ENCODE measurements at places on chromosomes 11 and 22. TPM values are rescaled to one million over a fixed set of nuclear protein-coding genes. Genes with fewer than 3 reads are reported as not detected.

GRCh38 chr11:108571001-108571400 lies 22.6 kb downstream of the EXPH5 start:
- DNase-seq = no peak

DNA sequence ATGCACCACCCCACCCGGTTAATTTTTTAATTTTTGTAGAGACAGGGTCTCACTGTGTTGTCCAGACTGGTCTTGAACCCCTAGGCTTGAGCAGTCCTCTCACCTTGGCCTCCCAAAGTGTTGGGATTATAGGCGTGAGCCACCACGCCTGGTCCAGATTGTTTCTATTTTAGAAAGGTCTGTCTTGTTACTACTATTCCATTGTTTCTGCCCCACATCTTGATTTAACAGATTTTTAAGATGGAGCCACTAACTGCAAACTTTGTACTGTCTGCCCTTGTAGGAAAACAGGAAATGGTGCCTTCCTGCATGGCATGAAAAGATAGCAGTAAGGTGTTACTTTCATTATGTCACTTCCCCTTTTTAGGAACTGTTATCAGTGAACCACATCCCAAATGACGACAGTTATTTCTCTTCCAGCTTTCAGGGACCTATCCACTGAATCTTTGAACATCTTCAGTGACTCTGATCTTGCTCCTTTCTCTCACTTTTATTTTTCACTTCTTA lies 23.2 kb downstream of the TAF1D start:
- DNase-seq = no peak

GRCh38 chr22:43745783-43746356 lies 66.2 kb downstream of the EFCAB6 start:
- DNase-seq = no peak

The SLC37A2 gene
- 1.9 TPM for polyA plus RNA-seq

The KCNJ11 gene
- polyA plus RNA-seq = 3.5 TPM

DNA sequence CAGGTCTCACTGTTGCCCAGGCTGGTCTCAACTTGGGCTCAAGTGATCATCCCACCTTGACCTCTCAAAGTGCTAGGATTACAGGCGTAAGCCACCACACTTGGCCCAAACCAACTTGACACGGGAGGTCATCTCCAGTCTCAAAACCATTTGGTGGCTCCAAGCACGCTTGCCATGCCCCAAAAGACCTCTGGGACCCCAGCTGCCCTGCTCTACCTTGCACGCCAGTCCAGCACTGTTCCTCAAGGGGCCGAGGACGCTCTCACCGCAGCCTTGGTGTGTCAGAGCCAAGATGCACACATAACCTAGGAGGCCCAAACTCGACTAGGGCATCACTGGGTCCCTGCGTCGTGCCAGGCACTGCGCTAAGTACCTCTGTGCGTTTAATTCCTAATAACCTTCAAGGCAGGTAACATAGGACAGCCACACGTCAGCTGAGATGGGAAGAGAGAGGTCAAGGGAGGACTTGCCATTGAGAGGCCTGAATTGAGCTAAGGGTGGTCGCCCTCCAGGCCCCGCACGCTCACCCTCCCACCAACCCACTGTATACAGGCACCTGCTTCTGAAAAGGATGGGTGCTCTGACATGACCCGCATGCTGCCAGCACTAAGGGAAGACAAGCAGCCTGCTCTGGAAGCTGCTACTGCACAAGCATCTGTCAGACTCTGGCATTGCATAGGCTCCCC lies 4.6 kb upstream of the GAS2L1 start:
- DNase-seq = no peak

DNA sequence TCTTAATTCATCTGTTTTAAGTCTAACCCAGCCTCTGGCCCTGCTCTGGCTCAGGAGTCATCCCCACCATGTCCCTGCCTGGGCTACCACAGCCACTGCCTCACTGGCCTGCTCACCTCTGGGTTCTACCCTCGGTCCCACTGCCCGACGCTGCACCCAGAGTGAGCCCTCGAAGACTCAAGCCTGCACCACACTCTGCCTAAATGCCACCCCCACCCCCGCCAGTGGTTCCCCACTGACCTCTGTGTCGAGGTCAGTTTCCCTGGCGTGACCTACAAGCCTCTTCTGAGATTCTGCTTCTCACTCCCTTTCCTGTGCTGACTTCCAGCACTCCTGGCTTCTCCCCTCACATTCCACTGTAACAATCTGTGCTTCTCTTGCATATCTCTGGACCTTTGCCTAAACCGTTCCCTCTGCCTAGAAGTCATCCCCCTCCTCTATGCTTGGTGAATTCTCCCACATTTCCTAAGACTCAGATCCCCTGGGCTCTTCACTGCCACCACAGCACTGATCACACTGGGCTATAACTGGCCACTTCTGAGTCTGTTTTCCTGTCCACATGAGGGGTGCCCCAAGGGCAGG lies 12.5 kb upstream of the PDE2A start:
- no peak for DNase-seq

DNA sequence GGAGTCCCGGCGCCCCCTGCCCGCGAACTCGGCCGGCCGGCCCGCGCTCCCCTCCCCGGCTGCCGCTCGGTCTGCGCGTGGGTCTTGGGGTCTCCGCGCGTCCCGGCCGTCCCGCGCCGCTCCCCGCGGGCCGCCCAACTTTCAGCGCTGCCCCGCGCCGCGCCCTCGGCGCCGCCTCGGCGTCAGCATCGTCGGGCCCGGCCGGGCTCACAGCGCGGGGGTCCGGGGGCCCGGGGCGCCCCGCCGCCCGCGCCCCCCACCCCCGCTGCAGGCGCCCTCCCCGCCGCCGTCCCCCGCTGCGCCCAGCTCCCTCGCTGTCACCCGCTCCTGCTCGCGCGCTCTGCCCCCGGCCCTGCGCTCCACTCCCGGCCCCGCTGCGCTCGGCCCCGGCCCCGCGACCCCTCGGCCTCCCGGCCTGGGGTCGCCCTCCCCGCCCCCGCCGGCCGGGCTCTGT lies at the start of gene KCNJ4:
TSS of gene KCNJ4 (minus strand) at position 124 of the 454 bp plus-strand sequence. CDS start 27,067 bp downstream, outside the sequence.
- no peak for DNase-seq

The SDHD gene
- polyA plus RNA-seq = 200 TPM

- no peak for DNase-seq
Observed at GRCh38 chr11:95076416-95076815, 9.7 kb downstream of the SRSF8 start.

DNA sequence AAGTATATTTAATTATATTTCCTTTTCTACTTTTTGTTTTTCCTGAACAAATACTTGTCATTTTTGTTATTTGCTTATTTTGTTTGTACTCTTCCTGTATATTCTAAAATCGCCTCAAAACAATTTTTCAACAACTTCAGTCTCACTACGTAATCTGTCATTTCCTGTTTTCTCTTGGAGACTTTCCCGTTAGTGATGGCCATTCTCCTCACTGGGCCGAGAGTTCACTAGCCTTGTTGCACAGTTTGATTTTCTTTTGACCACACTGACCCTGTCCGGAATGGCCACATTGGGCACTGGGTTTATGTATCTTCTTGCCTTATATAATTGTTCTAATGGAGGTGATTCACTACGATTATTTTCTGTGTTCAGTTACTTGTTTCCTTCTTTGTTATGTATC lies 726.1 kb downstream of the FAM181B start:
- no peak for DNase-seq

- no peak for DNase-seq
Observed at GRCh38 chr22:26599505-26599904, 9.6 kb upstream of the TPST2 start.

Data from right renal pelvis (tissue), 4 donors.